Gastrocnemius medialis (tissue), 4 donors: ENCODE measurements at places on chromosomes 1 and 21. TPM values are rescaled to one million over a fixed set of nuclear protein-coding genes. Genes with fewer than 3 reads are reported as not detected.

GRCh38 chr1:115136106-115136505 is 46.8 kb upstream of the TSPAN2 start:
- DNase-seq: no peak
- H3K4me1 ChIP-seq: peaks cover 15% of the 10 kb centered on the region
- no peaks in the 10 kb centered on the region for H3K27me3 ChIP-seq
- H3K36me3 ChIP-seq: no peaks in the 10 kb centered on the region
- no peak overlapping the region for H3K4me3 ChIP-seq
- H3K27ac ChIP-seq: no peak overlapping the region

DNA sequence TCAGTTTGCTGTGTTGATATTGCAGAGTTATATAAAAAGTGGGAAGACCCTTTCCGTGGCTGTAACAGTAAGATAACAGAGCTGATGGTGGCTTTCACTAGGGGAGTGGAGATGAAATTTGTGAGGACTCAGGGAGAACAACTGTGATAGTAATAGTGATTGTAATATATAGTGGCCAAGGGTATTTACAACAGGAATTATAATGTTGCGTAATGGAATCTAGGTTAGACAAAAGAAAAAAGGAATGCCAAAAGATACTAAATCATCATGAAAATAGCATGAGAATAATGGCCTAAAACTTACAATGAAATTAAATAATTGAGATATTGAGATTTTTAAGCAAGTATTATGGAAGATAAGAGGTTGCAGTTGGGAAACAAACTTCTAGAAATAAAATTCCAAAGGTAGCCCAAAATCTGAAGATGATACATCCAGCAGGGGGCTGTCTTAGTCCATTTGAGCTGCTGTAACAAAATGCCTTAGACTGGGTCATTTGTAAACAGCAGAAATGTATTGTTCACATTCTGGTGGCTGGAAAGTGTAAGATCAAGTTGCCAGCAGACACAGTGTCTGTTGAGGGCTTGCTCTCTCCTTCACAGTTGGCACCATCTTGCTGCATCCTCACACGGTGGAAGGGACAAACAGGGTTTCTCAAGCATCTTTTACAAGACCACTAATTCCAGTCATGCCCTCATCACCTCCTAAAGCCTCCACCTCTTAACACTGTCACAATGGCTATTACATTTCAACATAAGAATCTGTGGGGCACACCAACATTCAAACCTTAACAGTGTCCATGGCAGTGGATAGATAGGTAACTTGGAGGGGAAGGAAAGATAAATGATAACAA is 711.2 kb downstream of the MRPL39 start:
- H3K36me3 ChIP-seq: no peaks in the 10 kb centered on the region
- H3K27me3 ChIP-seq: no peaks in the 10 kb centered on the region
- no peak for DNase-seq
- no peak overlapping the region for H3K27ac ChIP-seq
- no peak overlapping the region for H3K4me3 ChIP-seq
- H3K4me1 ChIP-seq: no peaks in the 10 kb centered on the region

- H3K27me3 ChIP-seq: no peaks in the 10 kb centered on the region
- H3K4me3 ChIP-seq: no peak overlapping the region
- no peaks in the 10 kb centered on the region for H3K36me3 ChIP-seq
- H3K4me1 ChIP-seq: no peaks in the 10 kb centered on the region
These were observed 103.1 kb downstream of the LHX8 start for GRCh38 chr1:75237316-75237715.

- H3K4me1 ChIP-seq: no peaks in the 10 kb centered on the region
- H3K36me3 ChIP-seq: no peaks in the 10 kb centered on the region
- H3K4me3 ChIP-seq: no peak overlapping the region
- no peaks in the 10 kb centered on the region for H3K27me3 ChIP-seq
- DNase-seq: no peak
- no peak overlapping the region for H3K27ac ChIP-seq
These were observed 159.1 kb downstream of the BRINP2 start for GRCh38 chr1:177329871-177330270.

The RHD gene
- total RNA-seq: 0.40 TPM
